ENCODE measurements at places on chromosomes 3 and 15. TPM values are rescaled to one million over a fixed set of nuclear protein-coding genes. Genes with fewer than 3 reads are reported as not detected.

DNA sequence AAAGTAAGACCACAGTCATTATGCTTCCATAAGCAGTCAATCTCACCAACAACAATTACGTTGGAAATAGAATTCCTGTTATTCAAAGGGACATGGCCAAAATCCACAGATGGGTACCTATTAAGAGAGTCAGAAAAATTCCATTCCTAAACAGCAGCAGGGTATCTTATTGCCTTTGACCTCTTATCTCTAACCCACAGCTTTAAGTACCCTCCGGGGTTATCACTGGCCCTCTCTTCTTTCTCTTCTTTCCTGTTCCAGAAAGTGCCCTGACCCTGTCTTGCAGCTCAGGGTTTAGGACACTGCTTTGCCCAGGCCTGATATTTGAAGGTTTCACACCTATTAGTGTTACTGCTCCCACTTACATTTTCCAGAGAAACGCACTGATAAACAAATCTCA lies 428.7 kb downstream of the TBC1D5 start:
- H3K36me3 ChIP-seq = no peaks in the 10 kb centered on the region
- H3K27me3 ChIP-seq = no peaks in the 10 kb centered on the region
- H3K27ac ChIP-seq = no peak overlapping the region
- no peak for DNase-seq
- no peak overlapping the region for H3K4me3 ChIP-seq

- H3K27me3 ChIP-seq = no peaks in the 10 kb centered on the region
- no peak overlapping the region for H3K27ac ChIP-seq
- DNase-seq = no peak
- no peak overlapping the region for H3K4me3 ChIP-seq
- H3K36me3 ChIP-seq = no peaks in the 10 kb centered on the region
These were observed 230.4 kb downstream of the ZPLD1 start for GRCh38 chr3:102665183-102665582.

- H3K4me1 ChIP-seq = peaks cover 39% of the 10 kb centered on the region
- no peak for DNase-seq
- H3K4me3 ChIP-seq = no peak overlapping the region
- H3K36me3 ChIP-seq = no peaks in the 10 kb centered on the region
These were observed 24.8 kb downstream of the IGF1R start for GRCh38 chr15:98673133-98673532.

- H3K4me1 ChIP-seq = no peaks in the 10 kb centered on the region
- H3K27ac ChIP-seq = no peak overlapping the region
- no peak overlapping the region for H3K4me3 ChIP-seq
- H3K27me3 ChIP-seq = no peaks in the 10 kb centered on the region
- no peaks in the 10 kb centered on the region for H3K36me3 ChIP-seq
These were observed 38.0 kb downstream of the ARRDC4 start for GRCh38 chr15:97998307-97999071.

DNA sequence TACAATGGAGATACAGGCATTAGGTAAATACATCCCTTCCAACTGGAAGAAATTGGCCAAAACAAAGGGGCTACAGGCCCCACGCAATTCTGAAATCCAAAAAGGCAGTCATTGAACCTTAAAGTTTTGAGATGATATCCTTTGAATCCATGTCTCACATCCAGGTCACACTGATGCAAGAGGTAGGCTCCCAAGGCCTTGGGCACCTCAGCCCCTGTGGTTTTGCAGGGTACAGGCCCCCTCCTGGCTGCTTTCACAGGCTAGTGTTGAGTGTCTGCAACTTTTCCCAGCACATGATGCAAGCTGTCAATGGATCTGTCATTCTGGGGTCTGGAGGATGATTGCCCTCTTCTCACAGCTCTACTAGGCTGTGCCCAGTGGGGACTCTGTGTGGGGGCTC lies 766.7 kb downstream of the ZBBX start:
- H3K36me3 ChIP-seq = no peaks in the 10 kb centered on the region
- H3K4me1 ChIP-seq = no peaks in the 10 kb centered on the region
- no peak for DNase-seq
- H3K4me3 ChIP-seq = no peak overlapping the region
- no peaks in the 10 kb centered on the region for H3K27me3 ChIP-seq
- no peak overlapping the region for H3K27ac ChIP-seq

- H3K36me3 ChIP-seq = no peaks in the 10 kb centered on the region
- no peak overlapping the region for H3K4me3 ChIP-seq
- H3K4me1 ChIP-seq = peaks cover 12% of the 10 kb centered on the region
- H3K27me3 ChIP-seq = no peaks in the 10 kb centered on the region
These were observed 3.7 kb upstream of the PRKAR2A start for GRCh38 chr3:48851407-48851806.

GRCh38 chr3:177830411-177830849 lies 633.1 kb upstream of the TBL1XR1 start:
- no peaks in the 10 kb centered on the region for H3K36me3 ChIP-seq
- H3K4me3 ChIP-seq = no peak overlapping the region
- no peaks in the 10 kb centered on the region for H3K4me1 ChIP-seq
- H3K27me3 ChIP-seq = no peaks in the 10 kb centered on the region
- DNase-seq = no peak
- no peak overlapping the region for H3K27ac ChIP-seq

DNA sequence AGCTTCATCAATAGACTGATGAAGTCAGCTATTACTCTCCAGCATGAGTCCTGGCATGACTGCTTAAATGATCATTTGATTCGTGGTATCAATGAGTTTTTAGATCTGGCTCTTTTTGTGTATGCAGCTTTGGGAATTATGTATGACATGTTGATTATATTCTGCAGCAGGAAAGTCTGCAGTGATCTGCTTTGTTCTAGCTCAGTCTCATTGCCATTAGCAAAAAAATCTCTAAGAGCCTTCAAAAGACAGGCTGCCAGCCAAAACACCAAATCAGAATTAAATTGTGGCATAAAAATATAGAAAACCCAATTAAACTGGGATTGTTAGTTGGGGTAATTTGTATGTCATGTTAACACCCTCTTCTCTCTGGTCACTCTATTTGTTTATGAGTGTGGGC lies 1021.0 kb upstream of the SEMA6D start:
- no peak overlapping the region for H3K4me3 ChIP-seq
- no peaks in the 10 kb centered on the region for H3K4me1 ChIP-seq
- H3K36me3 ChIP-seq = no peaks in the 10 kb centered on the region
- no peak overlapping the region for H3K27ac ChIP-seq
- DNase-seq = no peak
- H3K27me3 ChIP-seq = no peaks in the 10 kb centered on the region

- H3K27ac ChIP-seq = no peak overlapping the region
- no peak overlapping the region for H3K4me3 ChIP-seq
- H3K36me3 ChIP-seq = no peaks in the 10 kb centered on the region
- no peaks in the 10 kb centered on the region for H3K27me3 ChIP-seq
These were observed 368.6 kb upstream of the MCTP2 start for GRCh38 chr15:93862791-93863190.

GRCh38 chr3:195274259-195274966 lies 3.5 kb upstream of the XXYLT1 start:
- peaks cover 14% of the 10 kb centered on the region for H3K4me1 ChIP-seq
- H3K36me3 ChIP-seq = peaks cover 8% of the 10 kb centered on the region
- no peak for DNase-seq
- H3K4me3 ChIP-seq = no peak overlapping the region

DNA sequence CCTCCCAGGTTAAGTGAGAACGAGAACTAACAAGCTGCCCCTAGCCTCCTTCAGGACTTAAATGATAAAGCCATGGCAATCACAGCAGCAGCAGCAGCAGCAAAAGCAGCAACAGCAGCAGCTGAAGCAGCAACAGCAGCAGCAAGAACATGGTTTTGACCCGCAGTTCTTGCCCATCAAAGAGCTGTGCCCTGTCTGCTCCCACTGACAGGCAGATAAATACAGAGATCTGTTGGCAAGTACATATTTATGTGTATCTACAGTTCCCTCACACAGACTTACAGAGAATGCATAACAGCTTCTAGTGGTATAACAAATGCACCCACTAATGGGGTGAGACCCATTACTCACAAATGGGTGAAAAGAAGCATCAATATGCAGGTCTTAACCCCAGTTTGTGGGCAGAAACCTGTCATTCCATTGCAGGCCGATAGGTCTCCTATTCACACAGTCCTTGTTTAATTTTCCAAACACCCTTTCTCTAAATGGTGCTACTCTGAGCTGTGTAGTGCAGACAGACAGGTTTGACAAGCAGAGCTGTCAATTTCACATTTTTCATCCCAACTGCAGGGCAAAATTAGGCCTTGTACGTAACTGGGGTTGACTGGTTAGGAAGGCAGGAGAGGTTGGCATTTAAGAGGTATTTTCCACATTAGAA lies 316.3 kb downstream of the TIGIT start:
- no peaks in the 10 kb centered on the region for H3K36me3 ChIP-seq
- H3K27ac ChIP-seq = no peak overlapping the region
- no peaks in the 10 kb centered on the region for H3K4me1 ChIP-seq
- DNase-seq = no peak
- H3K4me3 ChIP-seq = no peak overlapping the region

GRCh38 chr3:180457225-180457624 lies 144.7 kb upstream of the TTC14 start:
- no peaks in the 10 kb centered on the region for H3K36me3 ChIP-seq
- H3K4me3 ChIP-seq = no peak overlapping the region
- no peaks in the 10 kb centered on the region for H3K27me3 ChIP-seq
- no peaks in the 10 kb centered on the region for H3K4me1 ChIP-seq
- no peak for DNase-seq

DNA sequence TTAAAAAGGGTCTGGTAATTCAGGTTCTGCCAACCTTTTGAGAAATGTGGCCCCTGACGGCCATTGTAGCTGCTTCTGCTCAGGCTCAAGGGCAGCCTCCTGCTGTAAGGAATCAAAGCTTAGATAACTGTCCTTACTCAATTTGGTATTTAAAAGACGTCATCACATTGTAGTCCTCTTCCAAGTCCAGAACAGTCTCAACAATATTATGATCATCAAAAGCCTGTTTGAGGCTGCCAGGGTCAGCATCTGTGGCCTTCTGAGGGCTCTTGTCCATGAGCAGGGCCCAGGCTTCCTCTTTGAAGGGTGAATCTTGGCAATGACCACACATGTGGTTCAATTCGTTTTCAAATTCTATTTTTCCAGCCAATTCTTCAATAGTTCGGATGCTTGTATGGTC lies 6.0 kb downstream of the C3orf62 start:
- no peaks in the 10 kb centered on the region for H3K27me3 ChIP-seq
- no peak overlapping the region for H3K27ac ChIP-seq
- no peak for DNase-seq

DNA sequence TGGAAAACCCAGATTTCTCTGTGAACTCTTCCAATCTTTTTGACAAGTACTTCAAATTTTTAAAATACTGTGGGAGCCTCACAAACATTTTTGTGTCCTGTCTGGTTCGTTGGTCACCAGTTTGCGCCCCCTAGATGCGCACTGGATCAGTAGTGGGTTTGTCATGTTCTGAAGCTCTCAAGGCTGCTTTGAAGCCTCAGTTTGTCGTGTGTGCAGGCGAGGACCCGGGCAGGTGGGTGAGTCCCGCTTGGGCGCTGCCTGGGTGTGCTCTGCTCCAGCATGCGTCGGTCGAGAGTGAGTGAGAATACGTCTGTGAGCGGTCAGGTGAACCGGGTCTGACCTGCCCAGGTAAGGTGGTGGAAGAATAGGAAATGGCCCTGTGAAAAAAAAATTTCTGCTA lies 17.3 kb upstream of the AEN start:
- H3K27ac ChIP-seq = no peak overlapping the region
- peaks cover 15% of the 10 kb centered on the region for H3K4me1 ChIP-seq
- no peak overlapping the region for H3K4me3 ChIP-seq
- H3K36me3 ChIP-seq = no peaks in the 10 kb centered on the region
- H3K27me3 ChIP-seq = peaks cover 18% of the 10 kb centered on the region

- no peaks in the 10 kb centered on the region for H3K36me3 ChIP-seq
- H3K27me3 ChIP-seq = no peaks in the 10 kb centered on the region
- no peak overlapping the region for H3K27ac ChIP-seq
- no peaks in the 10 kb centered on the region for H3K4me1 ChIP-seq
These were observed 497.8 kb upstream of the CNTN4 start for GRCh38 chr3:1600700-1601418.

DNA sequence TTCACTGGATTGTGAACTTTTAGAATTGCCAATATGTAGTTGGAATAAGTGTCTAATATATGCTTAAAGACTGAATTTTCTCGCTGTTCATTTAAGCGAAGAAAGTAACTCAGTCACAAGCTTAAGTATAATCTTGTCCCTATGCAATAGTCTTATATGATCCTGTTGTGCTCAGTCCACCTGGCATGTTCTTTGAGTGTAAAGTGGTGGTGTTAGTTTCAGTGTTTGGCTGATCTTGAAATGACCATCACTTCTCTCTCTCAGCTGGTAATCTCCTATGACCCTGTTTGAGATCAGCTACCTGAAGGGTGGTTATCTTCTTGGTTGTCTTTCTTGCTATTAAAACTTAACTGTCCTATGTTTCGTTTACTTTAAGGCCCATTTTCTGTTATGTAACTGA lies 197.5 kb downstream of the PTPRG start:
- no peaks in the 10 kb centered on the region for H3K36me3 ChIP-seq
- no peaks in the 10 kb centered on the region for H3K4me1 ChIP-seq
- H3K4me3 ChIP-seq = no peak overlapping the region
- H3K27me3 ChIP-seq = no peaks in the 10 kb centered on the region

GRCh38 chr3:130480736-130481135 lies 36.2 kb upstream of the COL6A6 start:
- H3K27me3 ChIP-seq = no peaks in the 10 kb centered on the region
- no peak overlapping the region for H3K27ac ChIP-seq
- no peaks in the 10 kb centered on the region for H3K36me3 ChIP-seq
- no peak overlapping the region for H3K4me3 ChIP-seq

DNA sequence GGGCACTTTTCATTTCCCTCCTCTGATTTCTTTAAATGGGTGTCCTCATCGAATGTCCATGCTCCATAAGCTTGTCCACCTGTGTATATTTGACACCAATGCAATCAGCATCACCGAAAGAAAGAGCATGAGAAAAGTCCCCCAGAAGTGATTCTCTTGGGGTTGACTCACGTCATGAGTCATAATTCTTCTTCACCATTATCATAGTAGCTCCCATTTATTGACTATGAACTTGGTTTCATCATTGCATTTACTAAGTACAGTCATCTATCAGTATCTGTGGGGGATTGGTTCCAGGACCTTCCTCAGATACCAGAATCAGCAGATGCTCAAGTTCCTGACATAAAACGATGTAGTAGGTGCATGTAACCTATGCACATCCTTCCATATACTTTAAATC lies 372.5 kb upstream of the CFAP20DC start:
- no peak for DNase-seq
- H3K4me1 ChIP-seq = peaks cover 39% of the 10 kb centered on the region
- no peak overlapping the region for H3K4me3 ChIP-seq
- no peaks in the 10 kb centered on the region for H3K36me3 ChIP-seq
- no peaks in the 10 kb centered on the region for H3K27me3 ChIP-seq

- H3K4me1 ChIP-seq = no peaks in the 10 kb centered on the region
- no peak for DNase-seq
- H3K27ac ChIP-seq = no peak overlapping the region
- no peak overlapping the region for H3K4me3 ChIP-seq
- H3K36me3 ChIP-seq = no peaks in the 10 kb centered on the region
These were observed 438.4 kb upstream of the THBS1 start for GRCh38 chr15:39142500-39142899.

The IFRD2 gene
- total RNA-seq = 65.6 TPM

The CPN2 gene
- total RNA-seq = not detected

The ELP6 gene
- total RNA-seq = 20.2 TPM

The SLC2A2 gene
- not detected for total RNA-seq

The CRELD1 gene
- 25.3 TPM for total RNA-seq

The PP2D1 gene
- not detected for total RNA-seq
